Right lobe of liver (tissue), 6 donors: ENCODE measurements at places on chromosomes 1 and 21. TPM values are rescaled to one million over a fixed set of nuclear protein-coding genes. Genes with fewer than 3 reads are reported as not detected.

The TEDDM1 gene
- not detected for total RNA-seq

The ASTN1 gene
- total RNA-seq: 0.09 TPM

The RGS8 gene
- total RNA-seq: not detected

The DIRAS3 gene
- 3.5 TPM for total RNA-seq

The RGL1 gene
- 6.5 TPM for total RNA-seq

The CLDN14 gene
- total RNA-seq: 9.3 TPM

The GBP6 gene
- 0.06 TPM for total RNA-seq

The PGLYRP4 gene
- total RNA-seq: not detected

The CCDC185 gene
- total RNA-seq: not detected

The PRPF38A gene
- 14.4 TPM for total RNA-seq

The C1orf35 gene
- total RNA-seq: 5.4 TPM

The WNT2B gene
- 0.39 TPM for total RNA-seq

The ADAM30 gene
- total RNA-seq: not detected

The OXCT2 gene
- total RNA-seq: 1.1 TPM

The EDARADD gene
- 0.26 TPM for total RNA-seq

The SAMD13 gene
- total RNA-seq: 0.47 TPM

The ERG gene
- 3.5 TPM for total RNA-seq

The EDN2 gene
- total RNA-seq: 1.6 TPM

The KLF18 gene
- total RNA-seq: not detected

The OR6K2 gene
- total RNA-seq: not detected

The ZBTB17 gene
- total RNA-seq: 9.2 TPM

The GREM2 gene
- 21.6 TPM for total RNA-seq

The CELA2B gene
- total RNA-seq: not detected

The KCNQ4 gene
- total RNA-seq: 0.16 TPM

The KLF17 gene
- not detected for total RNA-seq

The SPRR4 gene
- not detected for total RNA-seq

The RFX5 gene
- total RNA-seq: 14.3 TPM

The ACTN2 gene
- total RNA-seq: 0.58 TPM

The CHI3L2 gene
- total RNA-seq: not detected

The KRTAP19-3 gene
- not detected for total RNA-seq
